Amniotic epithelial cell (primary cell): ENCODE measurements at places on chromosomes 1 and 21.
A peak's percentile ranks its signal among the peaks of the same experiment; 100 is the strongest.

GRCh38 chr1:211842518-211842917, 12.0 kb upstream of the LPGAT1 start:
- no peak for DNase-seq

DNA sequence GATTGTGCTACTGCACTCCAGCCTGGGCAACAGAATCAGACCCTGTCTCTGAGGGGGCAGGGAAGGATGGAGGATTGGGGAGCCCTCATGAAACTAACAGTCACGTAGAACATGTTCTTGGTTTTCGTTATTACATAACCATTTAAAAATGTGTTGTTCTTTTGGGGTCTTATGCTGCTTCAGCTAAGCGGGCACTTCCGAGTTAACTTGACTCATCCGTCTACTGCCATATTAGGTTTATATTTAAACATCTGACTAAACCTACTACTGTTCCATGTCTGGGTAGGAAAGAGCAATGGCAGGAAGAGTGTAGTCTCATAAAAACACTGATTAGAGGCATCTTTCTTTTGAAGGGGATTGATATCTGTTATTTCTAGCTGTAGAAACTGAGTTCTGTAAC, 59.5 kb upstream of the BMP8A start:
- DNase-seq, result peak; percentile 36

DNA sequence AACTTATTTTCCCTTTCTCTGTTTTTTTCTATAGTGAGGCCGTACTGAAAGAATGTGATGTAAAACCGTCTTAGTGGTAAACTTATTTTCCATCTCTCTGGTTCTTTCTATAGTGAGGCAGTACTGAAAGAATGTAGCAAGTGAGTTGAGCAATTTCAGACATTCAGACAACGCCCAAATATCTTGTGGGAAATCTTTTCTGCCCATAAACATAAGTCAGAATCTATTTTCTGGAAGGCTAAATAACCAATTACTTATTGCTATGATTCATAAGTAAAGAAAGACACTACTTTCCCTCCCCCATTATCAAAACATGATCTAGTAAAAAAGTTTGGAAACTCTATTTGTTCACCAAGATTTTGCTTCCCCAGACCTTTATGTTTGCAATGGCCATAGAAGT, 18.8 kb upstream of the SCCPDH start:
- DNase-seq, result peak; percentile 98

DNA sequence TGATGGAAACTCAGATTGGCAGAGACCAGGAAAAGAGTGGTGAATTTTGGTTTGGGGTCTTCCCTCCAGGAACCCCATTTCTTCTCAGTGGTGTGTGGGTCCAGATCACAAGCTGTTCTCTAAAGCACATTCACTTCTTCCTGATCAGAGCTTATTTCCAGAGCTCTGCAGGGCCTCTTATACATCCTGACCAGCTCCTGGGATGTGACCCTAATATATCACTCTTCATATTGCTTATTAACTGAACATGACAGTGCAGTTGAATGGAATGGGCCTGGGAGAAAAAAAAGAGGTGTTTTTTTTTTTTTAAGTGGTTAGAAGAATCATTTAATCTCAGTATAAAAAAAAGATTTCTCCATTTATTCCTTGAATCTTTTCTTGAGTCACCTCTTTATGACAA, 29.6 kb upstream of the DNM3 start:
- no peak for DNase-seq

GRCh38 chr1:183995322-183996039, 42.0 kb downstream of the COLGALT2 start:
- DNase-seq, result no peak

- no peak for DNase-seq
These were observed 41.9 kb downstream of the RSPH1 start for GRCh38 chr21:42453986-42454570.

DNA sequence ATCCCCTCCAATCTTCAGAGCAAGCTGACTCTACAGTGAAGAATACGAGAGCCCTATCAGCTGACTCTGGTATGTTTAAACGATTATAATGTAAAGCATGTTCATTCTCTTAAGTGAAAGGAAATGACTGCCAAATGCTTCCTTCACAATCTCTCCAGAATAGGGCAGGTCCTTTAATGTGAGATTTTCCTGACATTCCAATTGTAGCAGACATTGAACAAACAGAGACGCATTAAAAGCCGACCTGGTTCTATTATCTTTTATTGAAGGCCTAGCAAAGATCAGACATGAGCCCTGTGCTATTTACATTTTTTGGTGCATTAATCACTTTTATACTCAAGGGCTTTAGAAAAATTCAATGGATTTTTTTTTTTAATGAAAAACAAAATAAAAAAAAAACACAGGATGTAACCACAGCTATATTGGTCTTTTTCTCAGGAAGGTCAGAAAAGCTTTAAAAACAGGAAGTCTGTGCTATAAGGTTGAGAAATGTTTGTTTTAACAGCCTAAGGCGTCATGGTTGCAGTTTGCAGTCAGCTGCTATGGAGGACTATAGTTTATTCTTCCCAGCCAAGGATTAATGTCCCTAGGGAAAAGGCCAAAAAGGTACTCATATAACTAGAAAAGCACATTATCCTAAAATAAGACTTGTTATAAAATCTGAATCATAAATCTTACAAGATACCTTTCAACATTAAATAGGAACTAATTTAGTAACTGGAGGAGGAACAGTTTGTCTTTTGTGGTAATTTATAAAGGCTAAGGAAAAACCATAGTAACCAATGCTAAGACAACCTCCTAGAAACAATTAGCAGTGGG, 104.8 kb downstream of the RERE start:
- DNase-seq, result peak; percentile 82

- DNase-seq, result no peak
These were observed 19.8 kb downstream of the HP1BP3 start for GRCh38 chr1:20767271-20767670.

- DNase-seq, result no peak
These were observed 247.5 kb downstream of the USH2A start for GRCh38 chr1:216175714-216176113.

DNA sequence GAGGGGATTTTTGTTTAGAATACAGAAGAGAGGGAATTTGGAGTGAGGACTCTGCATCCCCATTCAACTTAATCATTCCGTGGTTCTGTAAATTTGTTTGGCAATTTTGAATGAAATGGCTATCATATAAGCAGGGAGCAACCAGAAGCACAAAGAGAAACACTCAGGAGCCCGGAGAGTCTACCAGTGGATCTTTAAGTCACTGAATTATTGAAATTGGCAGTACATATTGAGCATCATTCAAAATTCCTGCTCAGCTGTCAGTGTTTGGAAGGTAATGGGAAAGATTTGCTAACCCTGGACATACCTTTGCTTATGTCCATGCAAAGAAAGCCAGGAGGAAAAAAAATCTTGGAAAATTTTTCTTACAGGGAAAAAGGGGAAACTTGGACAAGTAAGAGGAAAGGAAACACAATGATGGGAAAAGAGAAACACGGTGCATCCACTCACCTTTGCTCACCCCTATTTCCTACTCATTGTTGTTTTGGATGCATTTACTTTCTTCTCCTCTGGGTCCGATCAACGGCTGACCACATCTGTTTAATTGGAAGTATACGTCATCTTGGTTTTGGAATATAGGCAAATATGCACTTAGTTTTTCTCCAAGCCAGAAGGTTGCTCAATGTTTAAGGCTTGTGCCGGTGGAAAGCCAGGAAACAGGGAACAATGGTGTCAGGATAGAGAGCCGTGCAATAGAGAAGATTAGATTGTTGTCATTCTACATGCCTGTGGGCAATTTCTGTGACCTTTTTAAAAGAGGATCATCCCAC, 243.0 kb upstream of the LYPLAL1 start:
- peak; percentile 81 for DNase-seq

GRCh38 chr1:224333309-224333926, 3.4 kb upstream of the NVL start:
- peak; percentile 73 for DNase-seq

DNA sequence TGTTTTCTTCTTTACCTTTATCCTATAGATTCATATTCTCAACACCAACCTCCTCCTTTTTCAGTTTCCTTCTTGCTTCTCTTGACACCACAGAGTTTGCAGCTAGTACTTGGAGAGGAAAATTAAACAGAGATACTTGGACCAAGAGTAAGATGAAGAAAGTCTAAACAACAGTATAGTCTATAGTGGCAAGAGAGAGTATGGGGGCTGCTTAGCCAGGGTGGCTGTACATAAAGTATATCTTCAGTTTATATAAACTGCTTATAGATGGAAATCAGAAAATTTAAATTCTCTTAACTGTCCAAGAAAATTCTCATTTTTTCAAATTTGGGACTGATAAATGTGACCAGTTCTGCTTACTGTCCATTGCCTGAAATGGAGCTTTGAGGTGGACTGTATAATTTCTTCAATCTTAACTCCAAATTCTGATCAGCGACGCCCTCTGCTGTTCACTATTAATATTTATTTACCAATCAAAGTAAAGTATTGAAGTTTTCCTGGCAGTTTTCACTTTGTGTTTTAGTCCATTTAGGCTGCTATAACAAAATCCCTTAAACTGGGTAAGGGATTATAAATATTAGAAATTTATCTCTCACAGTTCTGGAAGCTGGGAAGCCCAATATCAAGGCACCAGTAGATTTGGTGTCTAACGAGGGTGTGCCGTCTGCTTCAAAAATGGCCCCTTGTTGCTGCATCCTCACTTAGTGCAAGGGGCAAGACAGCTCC, 14.8 kb upstream of the METTL18 start:
- DNase-seq, result peak; percentile 21

- peak; percentile 35 for DNase-seq
These were observed 1.5 kb downstream of the TGFB2 start for GRCh38 chr1:218346391-218347204.

GRCh38 chr1:47901001-47901575, 96.1 kb downstream of the TRABD2B start:
- no peak for DNase-seq
